ENCODE measurements at places on chromosomes 16 and 17. TPM values are rescaled to one million over a fixed set of nuclear protein-coding genes. Genes with fewer than 3 reads are reported as not detected.

Gene ZACN
- 0.16 TPM for total RNA-seq

Gene PERCC1
- not detected for total RNA-seq

Gene PPP1R27
- 0.10 TPM for total RNA-seq

Gene SMARCD2
- 59.7 TPM for total RNA-seq

Gene LUC7L
- 48.6 TPM for total RNA-seq

Gene RASD1
- 0.80 TPM for total RNA-seq

Gene RRN3
- total RNA-seq, result 38.8 TPM

Gene BCO1
- 0.97 TPM for total RNA-seq

Gene USB1
- total RNA-seq, result 95.9 TPM

Gene TBC1D3
- not detected for total RNA-seq

Gene HOXB7
- total RNA-seq, result 33.6 TPM

Gene CRHR1
- total RNA-seq, result 0.16 TPM

Gene CD300E
- not detected for total RNA-seq

Gene PIRT
- not detected for total RNA-seq

Gene TBKBP1
- total RNA-seq, result 4.4 TPM

Gene CD7
- not detected for total RNA-seq

Gene CLEC3A
- not detected for total RNA-seq

Gene C17orf100
- total RNA-seq, result 2.4 TPM

Gene GFAP
- total RNA-seq, result 0.73 TPM

Gene NXPH3
- total RNA-seq, result 0.29 TPM

Gene CFAP119
- total RNA-seq, result 9.9 TPM

Gene G6PC1
- not detected for total RNA-seq

Gene GLIS2
- 32.9 TPM for total RNA-seq

Gene TMEM106A
- 0.82 TPM for total RNA-seq

Gene ZMYND15
- total RNA-seq, result 0.54 TPM

Gene YPEL3
- 10.9 TPM for total RNA-seq

Gene NOG
- 1.2 TPM for total RNA-seq

Gene CDK5R1
- 3.8 TPM for total RNA-seq

Gene SGSH
- 28.5 TPM for total RNA-seq

Gene SSTR5
- 0.37 TPM for total RNA-seq

Gene C1QTNF8
- total RNA-seq, result not detected

Gene METRNL
- total RNA-seq, result 26.6 TPM

Gene KRT27
- not detected for total RNA-seq

Gene CCL18
- not detected for total RNA-seq

Gene TPSD1
- total RNA-seq, result not detected

Gene KRTAP1-3
- not detected for total RNA-seq

Gene OSGIN1
- 57.0 TPM for total RNA-seq

Gene AIPL1
- total RNA-seq, result not detected

Gene RAMP2
- total RNA-seq, result 0.75 TPM

Gene DNAAF8
- 1.0 TPM for total RNA-seq

Gene GOT2
- total RNA-seq, result 178 TPM

Gene ARL6IP1
- 280 TPM for total RNA-seq

Gene CCDC40
- 7.2 TPM for total RNA-seq

Gene TBC1D3G
- total RNA-seq, result not detected

Gene SLC38A8
- total RNA-seq, result not detected

Gene APOBR
- total RNA-seq, result 0.05 TPM

Gene ABCA10
- 0.08 TPM for total RNA-seq

Gene KCNG4
- not detected for total RNA-seq

Gene GRAP
- total RNA-seq, result 0.21 TPM

Gene ITGA2B
- total RNA-seq, result 1.7 TPM

Gene DLX4
- 1.7 TPM for total RNA-seq

Gene ZCCHC14
- 9.7 TPM for total RNA-seq

Gene CBFA2T3
- total RNA-seq, result 0.56 TPM
